Activated T-helper 2 cell treated with anti-CD3 and anti-CD28 coated beads, Interferon-gamma antibody, Interleukin-2, Interleukin-4, amounts not matched to agents 10 μg/mL and 5 μg/mL and 100 μg/mL, durations not matched to agents 14 hours and 24 hours and 36 hours (primary cell): ENCODE measurements at places on chromosomes 5 and 9. TPM values are rescaled to one million over a fixed set of nuclear protein-coding genes. Genes with fewer than 3 reads are reported as not detected.

Gene IER5L
- 8.6 and 9.3 TPM in 2 replicates for total RNA-seq

Gene PTGES
- total RNA-seq: 0.34 and 0.39 TPM in 2 replicates

Gene C9orf153
- 0.34 and 0.41 TPM in 2 replicates for total RNA-seq

Gene GFI1B
- not detected in 2 replicates for total RNA-seq

Gene TEX48
- 0.41 and 0.68 TPM in 2 replicates for total RNA-seq
